Left colon (tissue), 2 donors: ENCODE measurements at places on chromosomes 6 and 20.
A peak's percentile ranks its signal among the peaks of the same experiment; 100 is the strongest.

- DNase-seq: no peak
Observed at GRCh38 chr6:43284991-43285781, 12.9 kb upstream of the SLC22A7 start.

GRCh38 chr6:163159689-163160088 is 254.8 kb upstream of the QKI start:
- no peak for DNase-seq

DNA sequence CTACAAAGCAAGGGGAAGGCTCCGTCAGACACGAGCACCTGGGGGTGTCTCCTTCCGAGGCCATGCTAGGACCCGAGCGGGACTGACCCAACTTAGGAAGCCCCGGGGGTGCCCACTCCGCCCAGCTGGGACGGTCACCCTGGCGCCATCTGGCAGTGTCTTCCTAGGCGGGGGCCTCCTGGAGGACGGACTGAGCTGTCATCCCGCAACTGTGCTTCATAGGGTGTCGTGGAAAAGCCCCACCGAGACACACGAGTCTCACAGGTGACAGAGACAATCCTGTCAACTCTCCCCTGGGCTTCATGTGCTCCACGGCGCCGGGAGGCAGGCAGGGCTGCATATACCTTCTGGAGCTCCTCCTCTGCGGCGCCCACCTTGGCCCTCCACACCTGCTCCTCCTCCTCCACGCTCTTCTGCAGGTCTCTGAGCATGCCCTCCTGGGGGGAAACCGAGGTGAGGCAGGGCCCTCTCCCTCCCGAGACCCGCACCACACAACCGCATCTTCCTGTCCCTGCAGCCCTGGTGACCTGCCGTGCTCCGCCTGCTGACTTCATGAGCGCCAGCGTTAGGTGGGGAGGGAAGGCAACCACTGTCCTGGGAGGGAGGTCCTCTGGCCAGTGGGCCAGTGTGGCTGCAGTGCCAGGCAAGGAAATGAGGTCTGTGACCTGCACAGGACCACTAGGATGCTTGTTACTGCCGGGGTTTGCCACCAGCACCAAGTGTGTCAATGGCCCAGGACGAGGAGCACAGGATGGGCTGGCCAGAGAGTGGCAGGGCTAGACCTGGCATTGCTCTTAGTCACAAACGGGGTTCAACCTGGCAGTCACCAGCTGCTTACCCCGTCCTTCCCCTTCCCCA is 50.7 kb downstream of the DSTN start:
- peak; percentile 23 for DNase-seq

DNA sequence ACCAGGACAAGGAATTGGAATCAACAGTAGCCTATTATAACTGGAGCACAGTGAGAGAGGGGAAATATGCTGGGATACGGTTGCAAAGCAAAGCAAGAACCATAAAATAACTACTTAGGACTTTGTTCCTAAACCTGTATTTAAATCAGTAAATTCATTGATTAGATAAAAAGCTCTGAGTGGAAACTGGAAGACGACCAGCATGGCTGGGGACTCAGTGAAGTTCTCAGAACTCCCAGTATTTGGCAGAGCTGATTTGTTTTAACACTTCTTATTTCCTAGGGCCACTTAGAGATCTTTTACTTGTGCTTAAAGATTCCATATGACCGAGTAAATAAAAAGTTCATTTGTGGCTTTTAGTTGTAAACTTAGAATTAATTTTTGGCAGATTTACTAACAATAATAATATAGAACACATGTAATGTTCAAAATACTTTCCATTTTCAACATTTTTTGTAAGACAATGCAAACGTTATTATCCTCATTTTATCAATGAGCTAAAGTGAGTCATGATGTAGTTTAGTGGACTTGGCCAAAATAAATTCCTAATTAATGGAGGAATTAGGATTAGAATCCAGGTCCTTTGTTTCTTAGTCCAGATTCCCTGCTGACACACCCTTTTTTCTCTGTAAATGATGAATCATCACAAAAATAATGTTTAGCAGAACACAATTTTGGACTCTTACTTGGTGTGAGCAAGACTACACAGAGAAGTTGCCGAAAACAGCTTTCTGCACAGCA is 392.9 kb downstream of the GJA1 start:
- DNase-seq: no peak

GRCh38 chr20:45008521-45009049 is 42.3 kb downstream of the STK4 start:
- DNase-seq: no peak

DNA sequence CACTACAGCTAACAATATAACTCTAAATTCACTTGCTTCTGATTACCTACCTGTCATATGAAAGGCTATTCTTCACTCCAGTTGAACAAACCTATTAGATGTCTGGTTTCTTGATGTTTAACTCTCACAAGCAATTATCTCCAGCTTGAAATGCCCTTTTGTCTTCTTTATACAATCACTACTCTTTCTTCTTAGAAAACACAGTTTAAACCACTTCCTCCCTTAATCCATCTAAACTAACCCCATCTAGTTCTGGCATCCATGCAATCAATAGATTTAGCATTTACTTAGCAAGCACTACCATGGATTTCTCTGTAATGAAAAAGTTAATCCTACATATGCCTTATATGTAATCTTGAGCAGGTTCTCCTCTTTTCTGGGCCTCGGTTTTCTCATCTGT is 127.3 kb downstream of the ATXN1 start:
- DNase-seq: no peak

DNA sequence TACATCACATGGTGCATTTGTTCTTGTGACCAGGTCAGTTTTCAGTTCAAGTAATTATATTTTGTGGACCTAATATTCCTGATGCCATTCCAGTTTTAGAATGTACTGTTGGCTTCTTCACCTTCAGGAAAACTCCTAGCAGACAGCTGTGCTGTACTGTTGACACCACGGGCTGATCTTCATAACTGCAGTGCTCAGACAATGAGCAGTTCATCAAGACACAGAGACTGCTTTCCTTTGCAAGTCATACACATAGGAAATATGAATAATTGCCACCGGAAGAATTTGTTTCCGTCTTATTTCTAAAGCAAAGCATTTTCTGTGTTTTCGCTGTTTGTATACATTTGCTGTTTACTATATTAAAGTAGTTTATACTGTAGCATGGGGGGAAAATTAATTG is 89.8 kb downstream of the C6orf118 start:
- no peak for DNase-seq

- no peak for DNase-seq
Observed at GRCh38 chr6:149910721-149911151, 12.2 kb downstream of the RAET1G start.

DNA sequence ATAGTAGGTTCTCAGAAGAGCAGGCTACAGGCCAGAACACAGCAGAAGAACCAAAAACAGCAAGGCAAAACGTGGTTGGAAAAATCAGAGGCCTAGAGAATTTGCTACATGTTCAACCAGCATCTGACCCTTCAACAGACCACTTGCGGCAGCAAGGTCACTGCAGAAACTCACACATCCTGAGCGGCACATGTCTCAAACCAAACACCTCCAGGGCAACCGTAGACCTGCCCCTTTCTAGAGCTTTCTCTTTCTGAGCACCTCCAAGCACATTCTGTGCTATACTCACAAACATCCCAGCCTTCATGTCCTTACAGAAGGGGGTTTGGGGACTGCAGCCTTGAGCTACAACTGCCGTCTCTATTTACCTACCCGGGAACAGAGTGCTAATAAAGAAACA is 52.6 kb downstream of the GFOD1 start:
- DNase-seq: no peak

DNA sequence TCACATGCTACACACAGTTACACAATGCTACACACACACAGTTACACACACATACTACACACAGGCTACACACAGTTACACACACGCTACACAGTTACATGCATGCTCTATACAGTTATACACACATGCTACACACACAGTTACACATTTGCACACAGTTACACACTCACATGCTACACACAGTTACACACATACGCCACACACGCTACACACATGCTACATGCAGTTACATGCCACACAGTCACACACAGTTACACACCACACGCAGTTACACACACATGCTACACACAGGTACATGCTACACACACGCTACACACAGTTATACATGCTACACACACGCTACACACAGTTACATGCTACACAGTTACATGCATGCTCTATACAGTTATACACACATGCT is 15.6 kb downstream of the MYT1 start:
- DNase-seq: no peak

DNA sequence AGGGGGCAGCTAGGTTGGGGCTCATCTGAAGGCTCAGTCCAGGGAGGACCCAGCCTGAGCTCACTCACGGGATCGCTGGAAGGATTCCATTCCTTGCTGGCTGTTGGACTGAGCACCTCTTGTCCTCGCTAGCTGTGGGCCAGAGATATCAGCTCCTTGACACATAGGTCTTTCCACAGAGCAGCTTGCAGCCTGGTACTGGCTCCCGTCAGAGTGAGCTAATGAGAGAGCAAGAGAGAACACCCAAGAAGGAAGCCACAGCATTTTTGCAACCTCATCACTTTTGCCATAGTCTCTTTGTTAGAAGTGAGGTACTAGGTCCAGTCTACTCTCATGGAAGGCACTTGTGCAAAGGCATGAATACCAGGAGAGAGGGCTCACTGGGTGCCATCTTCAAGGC is 179.9 kb downstream of the CDC5L start:
- DNase-seq: no peak

- no peak for DNase-seq
Observed at GRCh38 chr6:110703010-110703905, 112.0 kb downstream of the CDK19 start.

- no peak for DNase-seq
Observed at GRCh38 chr6:99885051-99885450, 109.0 kb downstream of the MCHR2 start.

GRCh38 chr20:43448748-43449535 is 8.8 kb upstream of the SRSF6 start:
- DNase-seq: no peak

- DNase-seq: no peak
Observed at GRCh38 chr6:8218861-8219260, 116.5 kb upstream of the EEF1E1 start.

GRCh38 chr6:156160007-156160794 is 617.0 kb upstream of the ARID1B start:
- DNase-seq: no peak

DNA sequence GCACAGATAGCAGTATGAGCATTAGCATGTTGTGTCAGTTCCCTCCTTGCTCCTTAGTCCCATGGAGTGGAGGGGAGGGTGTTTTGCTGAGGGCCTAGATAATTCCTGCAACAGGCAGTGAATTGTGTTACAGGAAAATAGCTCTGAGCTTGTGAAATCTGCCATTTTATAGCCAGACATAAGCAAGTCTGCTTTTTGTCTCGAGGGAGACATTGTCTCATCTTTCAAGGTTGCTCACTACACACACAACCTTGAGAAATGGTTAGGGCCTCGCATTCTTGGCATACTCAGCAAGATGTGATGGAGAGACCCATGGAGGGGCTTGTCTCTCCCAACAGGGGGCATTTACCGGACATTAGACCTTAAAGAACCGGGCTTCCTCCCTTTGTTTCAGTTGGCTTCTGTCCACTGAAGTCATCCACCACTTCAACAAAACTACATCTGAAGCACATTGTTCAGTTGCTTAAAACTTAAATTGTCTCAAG is 108.0 kb upstream of the FOXO3 start:
- no peak for DNase-seq

- DNase-seq: no peak
Observed at GRCh38 chr6:124679387-124679786, 282.9 kb upstream of the RNF217 start.

GRCh38 chr20:51860111-51860882 is 58.0 kb upstream of the SALL4 start:
- peak; percentile 56 for DNase-seq

- DNase-seq: no peak
Observed at GRCh38 chr6:8177721-8178120, 75.4 kb upstream of the EEF1E1 start.

DNA sequence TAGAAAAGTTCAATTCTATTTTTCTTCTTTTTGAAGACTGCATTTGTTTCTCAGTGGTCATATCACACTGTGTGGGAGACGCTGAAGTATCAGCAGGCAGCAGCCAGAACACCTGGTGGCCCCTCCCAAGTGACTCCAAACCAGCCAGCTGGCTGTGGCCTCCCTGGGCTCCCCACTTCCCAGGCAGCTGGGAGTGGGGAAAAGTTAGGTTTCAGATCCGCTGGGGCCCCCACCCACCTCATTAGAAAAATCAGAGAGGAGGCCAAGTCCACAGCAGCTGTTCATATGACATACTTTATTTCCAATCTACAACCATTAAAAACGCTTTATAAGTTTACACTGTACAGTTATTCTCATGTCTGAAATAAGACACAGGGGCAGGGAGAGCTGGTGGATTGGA is 3.6 kb upstream of the DSN1 start:
- DNase-seq: no peak

DNA sequence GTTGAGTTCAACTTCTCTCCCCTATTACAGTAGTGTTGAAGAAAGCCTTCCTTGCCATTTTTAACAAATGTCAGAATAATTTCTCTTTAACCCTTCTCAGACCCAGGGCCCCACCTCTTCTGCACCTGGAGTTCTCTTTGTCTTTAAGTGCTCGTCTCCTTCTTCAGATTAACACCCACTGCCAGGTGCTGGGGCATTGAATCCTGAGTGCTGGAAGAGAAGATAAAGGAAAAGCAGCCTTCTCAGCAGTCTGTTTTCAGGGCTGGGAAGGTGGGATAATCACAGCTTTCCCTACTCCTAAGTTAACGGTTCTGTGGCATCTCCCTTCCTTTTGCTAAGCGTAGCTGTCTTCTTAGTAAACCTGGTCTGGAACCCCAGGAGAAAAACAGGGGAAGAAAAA is 114.6 kb upstream of the TAB2 start:
- no peak for DNase-seq

GRCh38 chr6:82589509-82590206 is 226.0 kb downstream of the TPBG start:
- DNase-seq: no peak

DNA sequence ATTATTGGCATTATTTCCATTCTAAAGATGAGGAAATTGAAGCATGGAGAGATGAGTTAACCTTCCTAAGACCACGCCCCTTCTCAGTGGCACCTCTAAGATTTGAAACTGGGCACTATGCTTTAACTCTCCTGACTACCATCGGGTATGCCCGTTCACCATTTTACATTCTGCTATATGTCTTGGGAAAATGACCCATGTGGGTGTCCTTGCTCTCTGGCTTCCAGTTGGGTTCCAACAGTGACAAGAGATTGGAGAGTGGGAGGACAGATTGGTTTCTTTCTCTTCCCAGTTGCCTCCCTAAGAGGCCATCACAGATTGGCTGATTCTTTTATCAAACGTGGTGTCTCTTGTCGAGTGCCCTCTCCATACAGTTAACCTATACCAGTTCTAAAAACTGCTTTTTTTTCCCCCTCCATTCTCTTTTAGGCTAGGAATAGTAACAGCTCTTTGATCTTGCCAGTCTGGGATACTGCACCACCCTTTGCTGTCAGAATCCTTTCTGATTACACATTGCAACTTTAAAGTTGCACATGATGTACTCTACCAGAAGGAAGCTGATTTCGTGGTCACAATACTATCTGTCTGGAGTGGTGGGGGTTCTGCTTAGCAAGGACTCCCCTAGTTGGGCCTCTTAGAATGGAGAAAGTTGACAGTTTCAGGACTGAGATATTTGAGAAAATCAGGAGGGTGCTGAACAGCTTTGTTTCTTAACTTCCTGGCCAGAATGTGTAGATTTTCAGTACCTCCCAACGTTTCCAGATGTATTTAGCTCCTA is 88.0 kb upstream of the ELOVL5 start:
- no peak for DNase-seq
